Body of pancreas (tissue), 4 donors: ENCODE measurements at places on chromosomes 1 and 21.
A peak's percentile ranks its signal among the peaks of the same experiment; 100 is the strongest.

DNA sequence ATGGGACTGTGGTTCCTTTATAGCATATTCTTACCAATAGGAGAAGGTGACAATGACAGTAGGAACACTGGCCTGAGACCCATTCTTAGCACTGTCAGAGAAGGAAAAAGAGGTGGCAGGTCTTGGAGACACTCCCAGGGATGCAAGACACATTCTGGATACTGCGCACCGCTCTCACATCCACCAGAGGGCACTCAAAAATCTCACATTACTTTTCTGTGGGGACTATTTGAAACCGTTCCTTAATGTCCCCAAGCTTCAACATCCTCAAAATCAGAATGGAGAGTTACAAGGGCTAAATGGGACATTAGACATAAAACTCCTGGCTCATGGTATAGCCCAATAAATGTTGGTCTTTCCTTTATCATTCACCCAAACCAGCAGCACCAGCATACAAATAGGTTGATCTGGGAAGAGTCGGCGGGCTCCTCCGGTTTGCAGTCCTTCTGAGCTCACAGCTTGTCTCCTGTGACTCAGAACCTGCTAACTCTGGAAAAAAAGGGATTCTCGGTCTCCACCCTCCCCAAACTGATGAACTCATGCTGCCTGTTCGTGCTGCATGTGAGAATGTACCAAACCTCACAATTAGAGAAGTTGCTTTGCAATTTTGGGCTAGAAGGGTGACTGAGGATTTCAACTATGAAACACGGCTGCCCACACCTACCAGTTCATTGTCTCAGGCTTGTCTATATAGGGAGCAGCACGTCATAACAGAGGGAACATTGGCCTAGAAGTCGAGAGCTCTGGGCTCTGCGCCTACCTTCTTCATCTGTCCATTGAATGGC is 40.2 kb downstream of the IL12RB2 start:
- DNase-seq: peak; percentile 49

DNA sequence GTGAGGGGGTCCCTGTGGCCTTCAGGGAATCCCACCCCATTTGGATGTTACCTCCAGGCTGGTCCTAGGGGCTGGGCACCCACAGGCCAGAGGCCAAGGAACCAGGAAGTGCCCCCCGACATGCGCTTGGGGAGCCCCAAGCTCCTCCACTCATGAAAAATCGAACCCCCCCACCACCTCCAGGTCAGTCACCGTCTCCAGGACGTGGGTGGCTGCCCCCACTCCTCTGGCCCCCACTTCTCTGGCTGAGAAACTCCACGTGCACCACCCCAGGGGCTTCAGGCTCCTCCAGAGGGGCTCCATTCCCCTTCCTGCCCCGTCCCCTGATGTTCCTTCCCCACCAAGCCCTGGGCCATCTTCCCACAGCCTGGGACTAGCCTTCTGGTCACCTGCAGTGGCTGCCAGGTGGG is 30.5 kb upstream of the POFUT2 start:
- DNase-seq: no peak

- peak; percentile 32 for DNase-seq
Measured at GRCh38 chr1:155309423-155310021, 856 bp downstream of the FDPS start.

- DNase-seq: no peak
Measured at GRCh38 chr1:235776396-235776795, 90.3 kb downstream of the LYST start.

- no peak for DNase-seq
Measured at GRCh38 chr1:231584117-231584516, 42.5 kb upstream of the DISC1 start.

DNA sequence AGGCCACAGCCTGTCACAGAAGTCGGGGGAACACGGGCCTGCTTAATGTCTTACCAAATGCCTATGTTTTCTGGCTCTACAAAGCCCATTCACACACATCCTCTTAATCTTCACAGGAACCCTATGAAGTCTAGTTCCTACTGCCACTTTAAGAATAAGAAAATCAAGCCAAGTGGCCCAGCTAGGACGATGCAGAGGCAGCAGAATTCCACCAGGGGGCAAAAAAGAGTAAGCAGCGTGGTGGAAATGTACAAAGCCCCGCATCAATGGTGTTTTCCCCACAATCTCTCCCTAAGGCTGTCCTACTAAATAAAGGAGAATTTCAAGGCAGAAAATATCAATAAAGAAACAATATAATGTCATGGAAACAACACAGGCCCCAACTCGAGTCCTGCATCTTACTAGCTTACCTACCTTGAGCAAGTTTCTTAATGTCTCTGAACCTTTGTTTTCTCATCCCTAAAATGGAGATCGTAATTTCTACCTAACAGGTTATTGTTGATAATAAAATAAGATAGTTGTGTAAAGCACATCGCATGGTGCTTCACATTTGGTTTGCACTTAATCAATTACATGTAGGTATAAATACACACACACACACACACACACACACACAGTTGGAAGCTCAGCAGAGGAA is 21.4 kb downstream of the SEC16B start:
- peak; percentile 62 for DNase-seq
